ENCODE measurements at places on chromosomes 13 and 19.

- DNase-seq: no peak
These were observed 8.7 kb upstream of the IGFL3 start for GRCh38 chr19:46133101-46133627.

GRCh38 chr13:22227895-22228294 is 557.0 kb downstream of the FGF9 start:
- no peak for DNase-seq

DNA sequence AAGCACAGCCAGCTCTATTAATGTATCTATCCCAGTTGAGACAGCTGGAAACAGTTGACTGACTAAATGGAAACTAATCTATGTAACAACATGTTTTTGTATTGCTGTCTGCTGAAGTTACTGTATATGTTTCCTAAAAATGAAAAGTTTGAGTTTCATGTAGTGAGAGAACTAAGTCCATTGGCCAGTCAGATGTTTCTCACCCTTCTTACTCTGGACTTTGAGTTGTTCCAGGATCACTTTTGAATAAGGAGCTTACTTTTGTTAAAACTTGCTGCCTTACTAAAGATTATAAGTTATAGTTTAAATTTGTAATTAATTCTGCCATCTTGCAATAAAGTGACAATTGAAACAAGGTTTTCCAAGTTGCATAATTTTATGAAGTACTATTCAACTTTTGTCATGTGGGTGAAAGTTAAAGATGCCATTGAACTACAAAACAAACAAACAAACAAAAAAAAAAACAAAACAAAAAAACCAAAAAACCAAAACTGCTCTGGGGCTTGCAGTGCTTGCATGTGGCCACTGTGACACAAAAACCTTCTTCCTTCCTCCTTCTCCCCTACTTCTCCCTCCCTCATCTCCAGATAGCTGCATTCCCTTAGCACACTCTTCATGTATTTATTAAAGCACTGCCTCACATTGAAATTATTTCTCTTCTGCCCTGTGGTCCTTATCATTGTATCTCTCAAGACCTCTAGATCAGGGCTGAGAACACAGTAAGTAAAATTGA is 15.3 kb downstream of the WDFY2 start:
- DNase-seq: no peak

DNA sequence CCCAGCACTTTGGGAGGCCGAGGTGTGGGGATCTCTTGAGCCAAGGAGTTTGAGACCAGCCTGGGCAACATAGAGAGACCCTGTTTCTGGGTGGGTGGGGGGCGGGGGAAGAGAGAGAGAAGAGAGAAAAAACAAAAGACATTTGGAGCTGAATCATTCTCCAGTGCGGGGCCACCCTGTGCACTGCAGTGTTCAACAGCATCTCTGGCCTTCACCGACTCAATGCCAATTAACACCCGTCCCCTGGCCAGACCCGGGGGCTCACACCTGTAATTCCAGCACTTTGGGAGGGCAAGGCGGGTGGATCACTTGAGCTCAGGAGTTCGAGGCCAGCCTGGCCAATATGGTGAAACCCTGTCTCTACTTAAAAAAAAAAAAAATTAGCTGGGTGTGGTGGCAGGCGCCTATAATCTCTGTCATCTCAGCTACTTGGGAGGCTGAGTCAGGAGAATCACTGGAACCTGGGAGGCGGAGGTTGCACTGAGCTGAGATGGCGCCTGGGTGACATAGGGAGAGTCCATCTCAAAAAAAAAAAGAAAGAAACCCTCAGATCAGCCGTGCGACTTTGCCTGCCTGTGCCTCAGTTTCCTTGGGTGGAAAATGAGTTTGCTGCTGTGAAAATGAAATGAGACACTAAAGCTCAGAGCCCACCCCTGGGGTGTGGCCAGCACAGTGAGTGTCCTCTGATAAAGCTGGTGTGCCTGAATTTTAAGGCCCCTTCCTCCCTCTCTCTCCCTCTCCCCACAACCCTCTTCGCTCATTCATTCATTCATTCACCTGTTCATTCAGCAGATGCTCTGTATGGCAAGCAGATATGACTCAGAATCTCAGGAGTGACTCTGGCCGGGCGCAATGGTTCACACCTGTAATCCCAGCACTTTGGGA is 6.4 kb downstream of the KLF2 start:
- peak; percentile 34 for DNase-seq

- DNase-seq: no peak
These were observed 18.2 kb downstream of the CRX start for GRCh38 chr19:47839913-47840312.

GRCh38 chr13:68190818-68191217 is 960.7 kb upstream of the PCDH9 start:
- no peak for DNase-seq

DNA sequence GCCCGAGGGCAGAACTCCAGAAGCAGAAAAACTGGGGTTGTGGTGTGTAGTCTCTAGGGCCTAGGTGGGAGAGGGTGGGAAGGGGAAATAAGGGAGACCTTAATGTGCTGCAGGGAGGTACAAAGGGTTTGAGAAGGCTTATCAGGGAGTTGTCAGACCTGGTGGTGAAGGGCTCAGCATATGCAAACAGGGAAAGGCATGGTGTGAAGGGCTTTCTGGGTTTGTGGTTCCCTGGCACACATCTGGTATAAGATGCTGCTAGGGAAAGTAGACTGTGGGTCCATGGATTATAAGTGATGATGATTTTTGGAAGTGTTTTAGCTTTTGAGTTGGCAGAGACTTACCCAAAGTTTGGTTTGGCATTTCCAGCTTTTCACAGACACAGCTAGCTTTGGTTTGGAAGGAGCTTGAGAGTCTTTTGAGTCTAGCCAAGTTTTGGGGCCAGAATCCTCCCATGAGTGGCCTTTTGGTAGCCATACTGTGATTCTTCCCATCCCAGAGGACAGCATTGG is 2.2 kb downstream of the TRIM28 start:
- no peak for DNase-seq

DNA sequence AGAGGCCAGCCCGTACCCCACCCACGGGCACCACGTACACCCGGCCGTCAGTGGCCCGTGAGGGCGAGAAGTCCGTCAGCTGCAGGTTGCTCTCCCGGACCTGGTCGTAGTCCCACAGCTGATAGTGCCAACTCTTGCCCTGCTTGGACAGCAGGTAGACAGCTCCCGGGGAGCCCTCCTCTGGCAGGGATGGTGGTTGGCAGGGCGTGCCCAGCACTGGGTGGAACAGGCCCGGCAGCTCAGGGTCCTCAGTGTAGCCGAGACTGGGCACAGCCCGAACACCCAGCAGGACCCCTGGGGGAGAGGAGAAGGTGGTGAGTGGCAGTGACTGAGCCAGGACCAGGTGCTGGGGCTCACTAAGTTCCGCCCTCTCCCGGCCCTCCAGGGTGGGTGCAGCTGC is 7.8 kb downstream of the ACTMAP start:
- no peak for DNase-seq

DNA sequence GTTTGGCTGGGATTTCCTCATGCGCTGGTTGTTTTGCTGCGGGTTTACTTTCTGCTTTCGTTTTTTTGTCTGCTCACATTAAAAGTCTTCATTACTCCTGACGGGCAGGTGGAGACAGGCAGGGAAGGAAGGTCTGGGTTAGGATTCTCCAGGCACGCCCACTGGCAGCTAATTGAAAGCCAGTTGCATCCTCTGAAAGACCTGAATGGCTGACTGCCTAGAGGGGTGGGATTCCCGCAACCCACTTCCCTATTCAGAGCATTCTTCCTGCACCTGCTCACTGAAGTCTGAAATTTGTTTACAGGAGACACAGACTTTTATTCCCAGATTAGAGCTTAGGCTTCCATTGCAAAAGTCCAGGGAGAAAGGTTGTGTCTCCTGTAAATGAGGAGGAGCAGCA is 172.0 kb downstream of the UQCRFS1 start:
- DNase-seq: no peak

DNA sequence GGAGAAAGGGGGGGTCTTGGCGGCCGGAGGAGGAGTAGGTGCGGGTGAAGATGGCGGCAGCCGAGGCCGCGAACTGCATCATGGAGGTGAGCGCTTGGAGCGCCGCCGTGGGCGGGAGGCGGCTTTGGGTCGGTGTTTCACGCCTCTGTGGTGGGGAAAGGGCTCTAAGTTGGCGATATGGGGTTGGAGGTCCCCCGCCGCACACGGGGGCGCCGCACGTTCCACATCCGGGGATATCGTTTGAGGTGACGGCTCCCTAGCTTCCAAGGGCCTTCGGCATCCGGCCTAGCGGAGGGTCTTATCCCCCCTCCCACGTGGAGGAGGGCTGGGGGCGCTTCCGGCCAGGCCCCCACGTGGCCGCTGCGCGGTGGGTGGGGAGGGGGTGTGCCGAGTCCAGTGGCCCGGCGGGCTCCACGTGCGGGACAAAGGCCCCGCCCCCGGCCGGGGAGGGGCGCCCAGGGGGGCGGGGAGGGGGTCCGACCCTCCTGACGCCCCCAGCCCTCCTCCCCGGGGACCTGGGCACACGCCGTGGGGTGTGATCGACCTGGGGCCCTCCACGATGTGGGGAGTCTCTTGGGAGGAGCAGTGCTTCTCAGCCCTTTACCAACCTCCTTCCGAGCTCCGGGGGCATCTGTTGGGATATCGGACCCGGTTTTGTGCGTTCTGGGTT is at the start of gene PRMT1:
PRMT1 (plus strand) TSS at position 41 of the 670 bp plus-strand sequence; CDS start at position 51, 10 bp downstream.
- DNase-seq: peak; percentile 45

DNA sequence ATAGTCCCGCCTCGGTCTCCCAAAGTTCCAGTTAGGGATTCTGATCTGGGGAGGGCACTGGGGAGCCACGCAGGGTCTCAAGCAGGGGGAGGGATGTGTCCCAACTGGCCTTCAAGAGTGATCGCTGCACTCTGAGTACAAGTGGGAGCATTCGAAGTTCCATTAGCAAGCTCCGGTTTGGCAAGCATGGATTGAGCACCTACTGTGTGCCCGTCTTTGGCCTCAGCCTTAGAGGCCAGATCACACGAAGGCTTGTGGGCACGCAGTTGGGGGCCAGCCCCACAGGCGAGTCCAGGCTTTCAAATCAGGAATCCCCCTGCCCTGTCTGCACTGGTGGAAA is 32.1 kb upstream of the TCF3 start:
- DNase-seq: no peak

- no peak for DNase-seq
These were observed 251.4 kb upstream of the MAB21L1 start for GRCh38 chr13:35727881-35728280.

All from T-helper 1 cell (primary cell).